ENCODE measurements at places on chromosomes 3 and 15. TPM values are rescaled to one million over a fixed set of nuclear protein-coding genes. Genes with fewer than 3 reads are reported as not detected.

Gene DAPK2
- 31.0 TPM for total RNA-seq

Gene TMEM207
- not detected for total RNA-seq

Gene CYP1A1
- not detected for total RNA-seq

- DNase-seq, result no peak
- no peak overlapping the region for H3K4me3 ChIP-seq
- H3K36me3 ChIP-seq, result no peaks in the 10 kb centered on the region
- no peaks in the 10 kb centered on the region for H3K27me3 ChIP-seq
- peaks cover 6% of the 10 kb centered on the region for H3K4me1 ChIP-seq
These were observed 331.5 kb downstream of the PTPRG start for GRCh38 chr3:61892891-61893290.

DNA sequence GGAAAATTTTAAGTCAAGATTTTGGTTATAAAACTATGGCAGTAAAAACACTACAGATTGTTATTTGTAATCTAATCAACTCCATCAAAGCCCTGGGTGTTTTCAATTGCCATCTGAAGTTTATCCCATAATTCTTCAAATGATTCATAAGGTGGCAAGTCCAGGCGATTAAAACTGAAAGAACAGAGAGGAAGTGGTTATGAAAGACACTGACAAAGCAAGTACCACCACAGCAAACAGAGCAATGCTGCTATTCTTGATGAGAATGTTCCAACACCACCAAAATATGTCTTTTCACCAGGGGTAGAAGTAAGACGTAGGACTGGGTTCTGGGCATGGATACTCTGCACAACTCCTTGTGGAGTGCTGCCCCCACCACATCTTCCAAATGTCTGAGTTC lies 86.9 kb upstream of the PRTG start:
- H3K4me1 ChIP-seq, result no peaks in the 10 kb centered on the region
- no peaks in the 10 kb centered on the region for H3K27me3 ChIP-seq
- no peak overlapping the region for H3K4me3 ChIP-seq

DNA sequence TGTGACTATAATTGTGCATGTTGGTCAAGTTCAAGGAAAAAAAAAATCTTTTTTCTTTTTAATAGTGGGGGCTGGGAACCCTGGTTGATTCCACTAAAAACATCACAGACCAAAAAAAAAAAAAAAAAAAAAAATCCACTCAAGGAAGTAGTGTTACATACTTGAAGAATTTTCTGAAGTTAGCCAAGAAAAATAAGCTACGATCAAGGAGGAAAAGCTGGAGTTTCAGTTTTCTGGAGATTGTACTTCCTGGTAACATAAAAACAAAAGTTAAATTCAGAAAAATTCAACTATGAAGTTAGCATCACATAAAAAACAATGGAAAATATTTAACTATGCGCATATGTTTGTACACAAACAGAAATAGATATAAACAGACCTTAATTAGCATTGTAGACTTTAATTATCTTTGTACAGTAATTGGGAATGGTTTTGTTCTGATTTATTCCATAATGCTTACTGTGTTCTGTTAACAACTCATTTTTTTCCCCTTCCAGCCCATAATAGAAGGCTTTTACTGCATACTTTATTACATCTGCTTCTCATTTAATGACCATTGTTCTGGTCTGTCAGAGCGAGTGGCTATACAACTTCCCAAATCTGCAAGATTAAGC lies 194.3 kb downstream of the RORA start:
- DNase-seq, result no peak
- no peak overlapping the region for H3K27ac ChIP-seq
- H3K36me3 ChIP-seq, result no peaks in the 10 kb centered on the region
- no peak overlapping the region for H3K4me3 ChIP-seq

- H3K4me1 ChIP-seq, result no peaks in the 10 kb centered on the region
- H3K27ac ChIP-seq, result no peak overlapping the region
- no peaks in the 10 kb centered on the region for H3K36me3 ChIP-seq
These were observed 5.7 kb upstream of the CHRNA3 start for GRCh38 chr15:78626381-78626995.

- no peak overlapping the region for H3K27ac ChIP-seq
- H3K27me3 ChIP-seq, result no peaks in the 10 kb centered on the region
- H3K4me1 ChIP-seq, result no peaks in the 10 kb centered on the region
- H3K4me3 ChIP-seq, result no peak overlapping the region
These were observed 169.4 kb downstream of the TBC1D2B start for GRCh38 chr15:77907824-77908751.

GRCh38 chr15:76941636-76942035 lies 10.1 kb downstream of the RCN2 start:
- H3K4me3 ChIP-seq, result no peak overlapping the region
- peaks cover 9% of the 10 kb centered on the region for H3K4me1 ChIP-seq
- H3K36me3 ChIP-seq, result peaks cover 17% of the 10 kb centered on the region
- no peak for DNase-seq

GRCh38 chr3:183497313-183497712 lies 58.2 kb downstream of the KLHL6 start:
- DNase-seq, result no peak
- no peak overlapping the region for H3K27ac ChIP-seq
- H3K36me3 ChIP-seq, result peaks cover 5% of the 10 kb centered on the region
- no peak overlapping the region for H3K4me3 ChIP-seq
- no peaks in the 10 kb centered on the region for H3K27me3 ChIP-seq
- H3K4me1 ChIP-seq, result no peaks in the 10 kb centered on the region

GRCh38 chr3:141708367-141708766 lies 29.7 kb upstream of the RNF7 start:
- H3K4me3 ChIP-seq, result no peak overlapping the region
- no peaks in the 10 kb centered on the region for H3K36me3 ChIP-seq
- no peaks in the 10 kb centered on the region for H3K4me1 ChIP-seq
- DNase-seq, result no peak

All from B cell (primary cell).